Activated T-helper 1 cell treated with anti-CD3 and anti-CD28 coated beads, Interleukin-2, amount 50 U/mL, for 16 hours (primary cell): ENCODE measurements at places on chromosomes 2 and 18.

- DNase-seq: no peak
Measured at GRCh38 chr2:82913566-82913965, 1545.5 kb downstream of the SUCLG1 start.

GRCh38 chr2:15472133-15472532, 89.0 kb downstream of the NBAS start:
- DNase-seq: no peak

GRCh38 chr2:147865560-147865959, 20.7 kb downstream of the ACVR2A start:
- no peak for DNase-seq

DNA sequence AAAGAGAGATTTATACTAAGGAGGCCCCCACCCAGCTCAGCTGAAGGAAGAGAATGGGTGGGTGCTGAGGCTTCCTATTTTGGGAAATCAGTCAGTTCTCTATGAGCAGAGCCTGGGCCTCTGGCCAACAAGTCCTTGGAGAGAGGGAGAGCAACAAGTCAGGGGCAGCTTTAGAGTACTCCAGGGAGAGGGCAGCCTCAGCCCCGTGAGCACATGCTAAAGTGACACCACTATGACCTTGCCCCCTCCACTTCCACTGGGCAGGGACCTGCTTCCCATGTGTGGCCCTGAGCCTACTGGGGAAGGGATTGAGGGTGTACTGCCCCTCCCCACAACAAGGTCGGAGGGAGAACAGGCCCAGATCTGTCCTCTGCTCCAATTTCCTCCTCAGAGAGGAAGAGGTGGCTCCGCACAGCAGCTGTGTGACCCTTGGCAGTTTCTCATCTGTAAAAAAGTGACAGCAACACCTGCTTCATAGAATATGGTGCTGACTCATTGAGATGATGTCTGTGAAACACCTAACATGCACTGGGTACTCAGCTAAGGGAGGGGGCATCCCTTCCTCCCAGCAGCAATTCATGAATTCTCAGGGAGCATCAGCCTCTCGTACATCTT, 72.9 kb downstream of the CLHC1 start:
- no peak for DNase-seq

GRCh38 chr2:46657042-46657504, 177.7 kb downstream of the TMEM247 start:
- DNase-seq: no peak

GRCh38 chr2:182593394-182593975, 122.6 kb upstream of the DNAJC10 start:
- no peak for DNase-seq

DNA sequence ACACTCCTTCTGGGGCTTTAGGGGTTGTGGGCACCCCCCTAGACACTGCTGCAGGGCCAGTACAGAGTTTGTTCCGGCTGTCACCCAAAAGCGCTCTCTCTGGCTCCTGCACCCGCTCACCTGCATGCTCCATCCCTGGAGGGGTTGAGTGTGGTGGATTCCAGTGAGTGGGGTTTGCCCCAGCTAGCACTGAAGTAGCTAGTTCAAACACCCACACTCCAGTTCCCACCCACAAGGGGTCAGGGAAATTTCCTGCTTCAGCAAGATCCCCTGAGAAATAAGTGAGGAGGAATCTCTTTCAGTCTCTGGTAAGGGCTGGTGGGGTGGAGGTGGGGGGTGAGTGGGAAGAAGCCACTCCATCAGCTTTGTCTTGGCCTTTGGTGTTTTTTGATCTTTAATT, 73.6 kb downstream of the TMEM17 start:
- no peak for DNase-seq

GRCh38 chr2:197124639-197125390, 185.8 kb downstream of the ANKRD44 start:
- DNase-seq: no peak

- no peak for DNase-seq
Measured at GRCh38 chr2:205772983-205773382, 90.7 kb downstream of the NRP2 start.

GRCh38 chr2:187188783-187189631, 259.0 kb downstream of the CALCRL start:
- no peak for DNase-seq

GRCh38 chr2:100039291-100039980, 103.0 kb downstream of the AFF3 start:
- DNase-seq: no peak

GRCh38 chr18:59340817-59341216, 18.2 kb downstream of the LMAN1 start:
- no peak for DNase-seq

GRCh38 chr2:134129900-134130537, 123.9 kb upstream of the MGAT5 start:
- DNase-seq: no peak

DNA sequence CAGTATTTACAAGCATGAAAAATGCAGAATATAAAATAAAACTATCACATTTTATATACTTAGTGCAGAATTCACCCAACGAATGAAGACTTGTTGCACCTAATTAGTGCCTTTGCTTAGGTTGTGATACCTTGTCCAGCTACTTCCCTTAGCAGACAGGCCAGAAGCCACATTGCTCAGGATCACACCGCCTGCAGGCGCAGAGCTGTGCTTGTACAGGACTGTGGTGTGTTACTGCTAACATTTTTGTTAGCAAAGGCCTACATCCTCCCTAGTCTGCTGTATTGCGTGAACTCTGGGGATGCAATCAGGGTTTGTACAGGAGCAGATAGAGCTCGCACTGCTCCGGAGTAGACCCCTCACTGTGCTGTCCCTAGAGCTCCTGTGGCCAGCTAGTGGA, 336.9 kb downstream of the CBLN2 start:
- no peak for DNase-seq

- DNase-seq: no peak
Measured at GRCh38 chr2:204529795-204530463, 15.3 kb upstream of the PARD3B start.

DNA sequence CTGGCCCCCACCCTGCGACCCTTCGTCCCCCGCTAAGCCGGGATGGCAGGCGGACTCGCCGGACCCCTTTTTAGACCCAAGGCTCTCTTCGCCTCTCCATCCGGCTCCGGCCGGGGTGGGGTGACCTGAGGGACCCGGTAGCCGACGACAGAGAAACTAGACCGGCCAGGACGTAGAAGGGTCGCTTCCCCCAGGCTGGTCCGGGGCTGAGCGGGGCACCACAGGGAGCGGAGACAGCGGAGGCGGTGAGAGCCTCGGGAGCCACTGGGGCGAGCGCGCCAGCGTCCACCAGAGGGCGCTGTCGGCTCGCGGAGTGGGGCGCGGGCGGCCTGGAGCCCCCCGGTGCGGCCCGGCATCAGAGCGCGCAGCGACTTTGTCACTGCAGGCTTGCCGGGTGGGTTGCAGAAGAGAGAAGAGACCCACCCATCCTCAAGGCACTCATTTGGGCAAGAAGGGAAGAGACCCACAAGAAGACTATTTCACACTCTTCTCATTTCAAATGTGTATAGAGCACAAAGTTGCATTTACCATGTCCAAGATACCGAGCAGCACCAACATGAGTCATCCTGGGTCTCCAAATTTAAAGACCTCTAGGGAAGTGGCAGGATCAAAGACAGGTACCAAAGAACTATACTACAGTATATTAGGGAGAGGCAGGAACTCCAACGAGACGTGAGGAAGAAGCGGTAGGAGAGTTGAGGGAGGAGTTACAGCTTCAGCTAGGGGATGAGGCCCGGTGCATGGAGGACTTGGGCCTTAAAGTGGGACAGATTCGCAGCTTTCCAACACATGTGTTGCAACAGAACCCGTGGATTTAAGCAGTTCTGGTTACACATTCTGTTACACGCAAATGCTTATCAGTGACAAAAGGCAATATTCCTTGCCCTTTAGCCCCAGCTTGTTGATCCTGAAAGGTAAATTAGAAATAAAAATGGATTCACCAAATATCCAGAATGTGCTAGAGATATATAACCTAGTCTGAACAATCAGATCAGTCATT, 7.6 kb upstream of the PRKCE start:
- peak; percentile 60 for DNase-seq

GRCh38 chr2:212360068-212360460, 178.5 kb downstream of the ERBB4 start:
- no peak for DNase-seq

DNA sequence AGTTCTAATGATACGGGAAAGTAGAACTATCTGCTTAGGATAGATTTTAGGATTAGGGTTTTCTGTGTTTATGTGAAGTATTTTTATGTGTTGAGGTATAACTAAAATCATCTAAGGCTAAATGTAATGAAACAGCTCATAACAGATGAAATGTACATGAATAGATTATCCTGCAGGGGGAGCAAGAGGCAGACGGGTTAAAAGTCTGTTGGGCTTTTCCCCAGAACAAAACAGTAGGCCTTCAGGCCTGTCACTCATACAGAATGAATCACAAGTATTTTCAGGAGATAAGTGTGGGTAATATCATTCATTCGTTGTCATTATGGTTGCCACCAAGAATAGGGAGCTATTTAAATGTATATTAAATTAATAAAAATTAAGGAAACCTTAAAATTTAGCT, 107.9 kb upstream of the IL1R2 start:
- DNase-seq: peak; percentile 7

DNA sequence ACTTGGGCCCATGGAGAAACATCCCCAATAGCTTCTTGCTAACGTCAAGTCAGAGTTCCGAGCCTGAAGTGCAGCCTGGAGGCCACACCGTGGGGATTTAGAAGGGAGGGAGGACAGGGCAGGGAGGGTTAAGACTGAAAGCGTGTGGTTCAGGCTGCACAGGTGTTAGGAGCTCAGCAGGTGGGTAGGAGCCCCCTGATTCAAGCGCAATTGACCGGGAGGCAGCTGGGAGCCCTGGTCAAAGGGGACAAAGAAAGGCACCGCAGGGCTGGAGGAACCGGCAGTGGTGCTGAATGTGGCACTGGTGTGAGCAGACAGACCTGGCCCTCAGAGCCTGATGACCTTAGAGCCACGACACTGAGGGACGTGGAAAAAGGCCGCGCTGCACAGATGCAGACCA, 149.6 kb downstream of the TMEM18 start:
- DNase-seq: no peak

DNA sequence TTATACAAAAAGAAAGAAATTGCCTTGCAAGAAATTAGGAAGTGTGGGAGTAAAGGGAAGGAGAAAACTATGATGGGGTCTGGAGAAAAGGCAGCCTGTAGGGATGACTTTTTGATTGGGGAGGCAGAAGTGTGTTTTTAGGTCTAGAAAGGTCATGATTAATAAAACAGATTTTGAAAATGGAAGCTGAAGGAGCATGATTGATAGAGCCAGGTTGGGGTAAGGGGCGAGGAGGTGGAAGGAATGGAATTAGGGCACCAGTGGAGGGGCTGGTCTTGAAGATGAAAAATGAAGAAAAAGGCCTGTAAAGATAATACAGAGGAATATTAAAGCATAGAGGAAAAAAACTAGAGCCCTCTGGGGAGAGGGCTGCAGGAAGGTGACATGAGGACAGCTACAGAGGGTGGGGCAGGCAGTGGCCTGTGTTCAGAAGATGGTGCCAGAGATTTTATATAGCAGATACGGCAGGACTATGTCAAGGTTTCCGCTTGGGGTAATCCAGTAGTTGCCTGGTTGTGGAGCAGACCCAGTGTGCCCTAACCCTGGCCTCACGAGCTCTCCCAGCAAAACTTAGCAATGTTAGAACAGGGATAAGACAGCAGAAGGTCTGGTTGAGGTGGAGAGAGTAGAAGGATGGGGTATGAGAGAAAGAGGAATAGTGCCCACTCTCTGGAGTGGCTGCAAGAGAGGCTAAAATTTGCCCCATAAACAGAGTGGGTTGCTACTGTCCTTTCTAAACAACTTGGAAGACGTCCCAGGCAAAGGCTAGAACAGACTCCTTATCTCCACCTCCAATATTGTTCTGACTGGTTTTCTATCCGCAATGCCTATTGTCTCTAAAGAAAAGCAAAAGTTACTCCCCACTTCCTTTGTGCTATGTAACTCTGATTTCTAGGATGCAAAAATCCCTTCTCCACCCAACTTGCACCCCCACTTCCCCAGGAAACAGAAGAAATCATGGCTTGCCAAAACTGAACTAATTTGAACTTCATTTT, 287.3 kb downstream of the AGPS start:
- no peak for DNase-seq

- DNase-seq: no peak
Measured at GRCh38 chr2:47203995-47204394, 48.9 kb upstream of the STPG4 start.
